Astrocyte (in vitro differentiated cells and primary cell): ENCODE measurements at places on chromosomes 1 and 21. TPM values are rescaled to one million over a fixed set of nuclear protein-coding genes. Genes with fewer than 3 reads are reported as not detected.

Gene SH2D2A
- 0.89 and 1.1 TPM in 2 replicates for total RNA-seq

Gene CYP4A11
- total RNA-seq = not detected in 2 replicates

DNA sequence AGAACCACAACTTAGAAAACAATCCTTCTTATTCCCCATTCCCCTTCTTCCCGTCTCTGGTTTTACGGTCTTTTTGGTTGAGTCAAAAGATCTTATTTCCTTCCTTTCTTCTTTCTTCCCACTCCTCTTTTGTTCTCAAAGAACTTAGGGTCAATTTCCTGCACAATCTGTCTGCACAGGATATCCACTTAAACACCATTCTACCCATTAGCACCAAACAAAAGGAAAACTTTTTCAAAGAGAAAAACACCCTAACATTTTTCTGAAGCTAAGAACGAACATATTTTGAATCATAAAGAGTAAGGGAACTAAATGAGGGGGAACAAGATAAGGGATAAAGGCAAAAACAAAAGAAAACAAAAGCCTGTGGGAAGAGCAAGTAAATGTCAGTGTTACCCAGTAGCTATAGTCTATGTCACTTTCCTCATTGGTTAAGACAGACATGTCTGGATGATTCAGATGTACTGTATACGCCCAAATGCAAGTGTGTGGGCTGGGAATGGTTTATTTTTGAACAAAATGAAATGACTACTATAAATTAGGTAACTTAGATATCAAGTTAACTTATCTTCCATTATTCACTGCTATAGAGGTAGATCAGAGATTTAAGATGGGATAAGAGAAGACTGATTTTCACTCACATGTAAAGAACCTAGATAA lies 59.9 kb downstream of the TOR3A start:
- peaks cover 8% of the 10 kb centered on the region for H3K36me3 ChIP-seq
- H3K4me3 ChIP-seq = peak overlapping the region; percentile 88
- peak; percentile 85 for DNase-seq
- no peaks in the 10 kb centered on the region for H3K27me3 ChIP-seq
- H3K27ac ChIP-seq = peak overlapping the region; percentile 98

Gene PTP4A2
- 260 and 271 TPM in 2 replicates for total RNA-seq

GRCh38 chr1:231665726-231666125 lies 39.1 kb downstream of the DISC1 start:
- H3K36me3 ChIP-seq = no peaks in the 10 kb centered on the region
- no peak overlapping the region for H3K27ac ChIP-seq
- DNase-seq = no peak
- no peak overlapping the region for H3K4me3 ChIP-seq
- no peaks in the 10 kb centered on the region for H3K4me1 ChIP-seq
- no peaks in the 10 kb centered on the region for H3K27me3 ChIP-seq

GRCh38 chr1:204102029-204102611 lies 29.2 kb downstream of the SOX13 start:
- H3K27ac ChIP-seq = no peak overlapping the region
- no peak overlapping the region for H3K4me3 ChIP-seq
- no peak for DNase-seq
- no peaks in the 10 kb centered on the region for H3K36me3 ChIP-seq
- H3K4me1 ChIP-seq = peaks cover 28% of the 10 kb centered on the region

GRCh38 chr1:171911506-171911905 lies 70.2 kb downstream of the DNM3 start:
- no peaks in the 10 kb centered on the region for H3K36me3 ChIP-seq
- no peak for DNase-seq
- no peak overlapping the region for H3K27ac ChIP-seq
- no peak overlapping the region for H3K4me3 ChIP-seq
- no peaks in the 10 kb centered on the region for H3K27me3 ChIP-seq

DNA sequence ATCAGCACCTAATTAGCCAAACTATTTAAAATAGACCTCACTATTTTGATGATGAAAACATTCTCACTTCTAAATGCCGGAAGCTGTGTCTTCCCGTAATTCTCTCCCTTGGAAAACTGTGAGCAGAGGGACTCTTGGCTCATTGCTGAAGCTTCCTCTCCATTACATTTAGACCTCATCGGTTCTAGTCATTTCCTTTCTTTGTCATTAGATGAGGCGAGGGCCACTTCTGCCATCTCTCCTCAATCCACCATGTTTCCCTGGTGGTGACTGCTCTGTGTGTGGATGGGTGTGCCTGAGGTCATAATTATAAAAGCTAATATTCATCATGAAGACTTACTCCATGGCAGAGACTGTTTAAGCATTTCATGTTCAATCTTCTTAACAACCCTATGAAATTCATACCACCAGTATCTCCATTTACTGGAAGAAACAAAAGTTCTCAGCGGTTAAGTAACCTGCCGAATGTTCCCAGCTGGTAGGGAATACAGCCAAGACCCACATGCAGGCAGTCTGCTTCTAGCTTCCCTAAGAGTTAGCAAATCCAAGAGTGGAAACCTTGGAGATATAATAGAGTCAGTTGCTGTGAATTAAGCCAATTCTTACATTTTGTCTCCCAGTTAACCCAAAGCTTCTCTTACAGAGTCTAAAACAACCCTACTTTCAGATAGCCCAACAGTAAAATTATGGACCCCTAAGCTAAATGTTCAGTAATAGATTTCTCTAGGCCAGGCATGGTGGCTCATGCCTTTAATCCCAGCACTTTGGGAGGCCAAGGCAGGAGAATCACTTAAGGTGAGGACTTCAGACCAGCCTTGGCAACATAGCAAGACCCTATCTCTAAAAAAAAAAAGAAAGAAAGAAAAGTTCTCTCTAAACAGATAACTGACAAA lies 156.2 kb downstream of the ZBTB18 start:
- no peak overlapping the region for H3K4me3 ChIP-seq
- H3K36me3 ChIP-seq = no peaks in the 10 kb centered on the region
- H3K27ac ChIP-seq = no peak overlapping the region
- no peaks in the 10 kb centered on the region for H3K27me3 ChIP-seq
- peak; percentile 74 for DNase-seq

Gene TSPEAR
- not detected in 2 replicates for total RNA-seq

DNA sequence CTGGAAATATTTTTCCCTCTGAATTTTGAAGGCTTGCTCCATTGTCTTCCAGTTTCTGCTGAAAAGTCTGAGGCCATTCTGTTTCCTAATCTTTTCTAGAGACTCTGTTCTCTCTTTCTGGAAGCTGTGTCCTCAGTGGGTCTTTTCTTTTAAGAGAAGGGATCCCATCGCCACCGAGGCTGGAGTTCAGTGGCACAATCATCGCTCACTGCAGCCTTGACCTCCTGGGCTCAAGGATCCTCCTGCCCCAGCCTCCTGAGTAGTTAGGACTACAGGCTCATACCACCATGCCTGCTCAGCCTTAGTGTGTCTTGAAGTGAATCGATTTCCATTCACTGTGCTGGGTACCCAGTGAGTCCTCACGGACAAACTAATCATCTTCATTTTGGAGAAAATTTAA lies 9.6 kb upstream of the LRP8 start:
- no peak overlapping the region for H3K4me3 ChIP-seq
- H3K4me1 ChIP-seq = no peaks in the 10 kb centered on the region
- H3K27ac ChIP-seq = no peak overlapping the region
- peaks cover 15% of the 10 kb centered on the region for H3K27me3 ChIP-seq

Gene NCF2
- 4.3 and 4.9 TPM in 2 replicates for total RNA-seq

DNA sequence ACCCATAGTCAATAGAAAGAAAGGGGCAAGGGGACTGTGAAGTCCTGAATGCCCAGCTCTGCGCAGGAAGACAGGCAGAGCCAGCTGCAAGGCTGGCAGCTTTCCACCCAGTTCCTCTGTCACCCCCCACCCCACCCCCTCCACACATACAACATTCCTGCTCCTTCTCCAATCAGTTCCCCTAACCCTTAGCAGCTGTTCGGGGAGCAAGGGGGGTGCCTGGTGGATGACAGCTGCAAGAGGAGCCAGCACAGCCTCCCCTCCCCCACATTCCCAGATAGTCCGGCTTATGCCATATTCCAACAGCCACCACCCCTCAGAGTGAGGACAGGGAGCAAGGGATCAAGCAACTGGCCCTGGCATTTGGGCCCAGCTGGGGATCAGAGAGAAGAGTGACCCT lies 9.7 kb downstream of the ARHGEF2 start:
- no peaks in the 10 kb centered on the region for H3K27me3 ChIP-seq
- H3K4me1 ChIP-seq = peaks cover 46% of the 10 kb centered on the region
- DNase-seq = no peak
- no peak overlapping the region for H3K4me3 ChIP-seq
- peak overlapping the region; percentile 14 for H3K27ac ChIP-seq

DNA sequence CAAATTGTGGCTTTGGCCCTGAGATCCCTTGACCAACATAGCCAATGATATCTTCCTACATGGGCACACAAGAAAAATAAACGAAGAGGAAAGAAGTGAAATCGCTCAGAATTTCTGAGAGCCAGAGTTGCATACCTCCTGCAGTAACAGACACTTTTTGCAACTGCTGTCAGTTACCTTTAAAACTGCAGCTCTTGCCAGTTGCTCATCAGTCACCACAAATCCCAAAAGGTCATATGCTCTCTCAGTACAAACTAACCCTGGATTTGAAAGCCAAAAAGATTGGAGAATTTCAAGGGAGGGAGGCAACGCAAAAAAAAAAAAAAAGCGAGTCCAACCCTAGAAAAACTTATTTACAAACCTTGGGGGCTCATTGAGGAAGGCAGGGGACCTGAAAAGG lies 47.2 kb upstream of the DNAH14 start:
- no peak for DNase-seq
- H3K36me3 ChIP-seq = no peaks in the 10 kb centered on the region
- H3K27me3 ChIP-seq = peaks cover 2% of the 10 kb centered on the region
- H3K4me3 ChIP-seq = no peak overlapping the region
- H3K27ac ChIP-seq = no peak overlapping the region
